ENCODE measurements at places on chromosomes 12 and 14.

- DNase-seq = no peak
Measured at GRCh38 chr12:22656831-22657230, 31.9 kb downstream of the ETNK1 start.

GRCh38 chr12:47772094-47772660 is 861 bp upstream of the SLC48A1 start:
- DNase-seq = no peak

DNA sequence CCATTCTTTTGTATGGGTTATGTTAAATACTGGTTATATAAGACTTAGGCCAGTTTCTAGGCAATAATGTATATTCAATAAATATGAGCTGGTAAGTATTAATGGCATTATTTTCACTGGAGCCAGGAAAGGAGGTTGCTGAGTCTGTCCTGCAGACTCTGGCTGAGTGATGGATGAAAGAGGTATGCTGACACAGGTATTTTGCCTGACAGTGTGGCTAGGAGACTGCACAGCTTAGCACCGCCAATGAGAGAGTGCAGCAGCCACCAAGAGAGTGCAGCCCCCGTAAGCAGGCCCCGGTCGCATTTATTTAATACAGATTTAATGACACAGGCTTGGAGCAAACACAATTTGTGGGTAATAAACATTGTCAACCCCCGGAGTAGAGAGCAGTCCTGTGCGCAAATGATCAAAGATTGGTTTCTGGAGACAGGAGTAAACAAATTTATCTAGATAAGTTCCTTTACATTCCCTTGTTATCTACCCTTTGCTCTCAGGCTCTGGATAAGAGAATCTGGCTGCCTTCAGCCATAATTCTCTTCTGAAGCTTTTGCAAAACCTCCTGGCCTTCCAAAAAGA is 37.4 kb downstream of the TMTC3 start:
- no peak for DNase-seq

DNA sequence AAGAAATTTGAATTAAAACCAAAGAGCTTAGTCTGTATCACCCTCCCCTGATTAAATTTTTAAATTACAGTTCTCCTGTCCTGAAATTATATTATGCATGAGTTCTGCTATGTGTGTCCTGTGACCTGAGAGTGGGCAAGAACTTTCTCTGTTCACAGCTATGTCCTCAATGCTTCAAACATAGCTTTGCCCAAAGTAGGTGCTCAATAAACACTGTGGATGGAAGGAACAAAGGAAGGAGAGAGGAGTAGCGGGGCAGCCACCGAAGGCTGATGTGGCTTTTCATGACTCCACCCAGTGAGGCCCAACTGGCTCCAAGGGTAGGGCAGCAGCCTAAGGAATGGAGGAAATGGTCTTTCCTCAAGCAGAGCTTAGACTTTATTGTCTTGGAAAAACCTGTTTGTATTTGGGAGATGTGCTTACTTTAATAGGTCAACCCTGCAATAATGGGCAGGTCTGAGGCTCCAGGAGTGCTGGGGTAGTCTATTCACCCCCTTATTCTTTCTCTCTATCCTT is 7.6 kb upstream of the MARK3 start:
- DNase-seq = no peak

DNA sequence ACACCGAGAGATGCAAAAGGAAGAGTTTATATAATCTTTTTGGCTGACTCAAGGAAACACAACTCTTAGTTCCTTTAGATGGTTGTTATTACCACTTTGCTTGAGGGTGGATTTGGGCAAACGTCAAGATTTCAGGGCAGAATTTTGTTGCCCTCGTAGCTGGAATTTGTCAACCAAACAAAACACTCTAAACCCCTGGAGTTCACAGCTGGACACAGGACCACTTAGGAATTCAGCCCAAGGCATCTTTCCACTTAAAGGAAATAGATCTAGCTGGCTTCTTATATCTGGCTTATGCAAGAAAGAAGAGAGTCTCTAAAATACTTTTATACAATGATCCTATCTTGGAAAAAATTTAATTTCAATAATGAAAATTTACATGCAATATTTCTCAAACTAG is 237.8 kb upstream of the LRIG3 start:
- DNase-seq = no peak

GRCh38 chr12:21485998-21486397 is 15.4 kb downstream of the RECQL start:
- DNase-seq = no peak

GRCh38 chr12:74641694-74642093 is 104.1 kb downstream of the ATXN7L3B start:
- no peak for DNase-seq
